ENCODE measurements at places on chromosomes 11 and 22.

DNA sequence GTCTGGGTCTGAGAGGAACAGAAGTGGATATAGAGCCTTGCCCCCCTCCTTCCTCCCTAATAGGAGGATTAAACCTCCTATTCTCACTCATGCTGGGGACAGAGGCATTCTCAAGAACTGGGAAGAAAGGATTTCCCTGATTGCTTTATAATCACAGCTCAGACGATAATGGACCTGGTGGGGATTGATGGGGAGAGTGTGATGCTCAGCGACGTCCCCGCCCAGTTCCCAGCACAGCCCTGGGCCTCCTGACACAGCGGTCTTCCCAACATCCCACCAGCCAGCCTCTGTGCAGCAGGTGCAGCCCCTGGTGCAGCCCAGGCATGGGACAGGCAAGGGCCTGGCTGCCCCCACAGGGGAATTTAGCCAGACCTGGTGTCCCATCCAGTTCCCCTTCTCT lies 28.4 kb downstream of the TRIM29 start:
- no peak for DNase-seq

DNA sequence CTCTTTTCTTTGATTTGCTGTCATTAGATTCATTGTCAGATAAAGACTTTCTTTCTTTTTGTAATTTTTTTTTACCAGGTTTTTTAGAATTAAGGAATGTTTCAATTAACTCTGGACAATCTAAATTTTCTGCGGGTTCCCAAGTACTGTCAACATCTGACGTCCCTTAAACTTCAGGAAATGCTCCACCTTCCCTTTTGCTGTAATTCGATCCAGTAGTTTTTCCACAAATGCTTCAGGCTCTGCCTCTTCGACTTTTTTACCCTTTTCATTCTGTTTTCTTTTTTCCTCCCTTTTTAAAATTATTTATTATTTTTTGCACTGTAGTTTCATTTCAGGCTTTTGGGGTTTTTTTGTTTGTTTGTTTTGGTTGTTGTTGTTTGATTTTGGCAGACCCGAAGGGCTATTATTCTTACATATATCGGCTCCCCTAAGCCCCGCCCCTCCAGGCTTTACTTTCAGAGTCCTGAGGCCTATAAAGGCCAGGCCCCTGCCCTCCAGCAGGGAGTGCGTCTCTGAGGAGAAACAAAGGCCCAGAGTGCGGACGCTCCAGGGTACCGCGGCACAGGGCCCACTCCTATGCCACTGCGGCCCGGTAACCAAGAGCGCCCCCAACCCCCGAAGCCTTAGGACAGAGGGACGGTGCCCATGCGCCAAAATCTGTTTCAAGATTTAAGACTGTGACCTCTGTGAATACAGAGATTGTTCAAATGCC lies 116.4 kb downstream of the TYR start:
- DNase-seq: peak; percentile 32

DNA sequence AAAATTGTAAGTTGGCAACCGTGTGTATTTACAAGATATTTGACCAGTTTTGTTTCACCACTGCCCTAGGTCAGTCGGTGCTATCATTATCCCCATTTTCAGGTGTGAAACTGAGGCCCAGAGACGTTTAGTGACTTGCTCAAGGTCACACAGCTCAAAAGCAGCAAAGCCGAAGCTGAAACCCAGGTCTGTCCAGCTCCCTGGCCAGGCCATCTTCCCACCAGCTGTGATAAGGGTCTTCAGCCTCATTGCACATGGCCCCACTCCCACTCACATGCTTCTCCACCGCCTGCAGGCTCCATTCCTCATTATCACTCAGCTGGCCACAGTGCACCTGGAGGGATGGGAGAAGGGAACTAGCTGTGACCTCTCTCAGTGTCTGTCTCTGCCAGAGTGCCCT lies 83.2 kb downstream of the PDE2A start:
- DNase-seq: no peak

DNA sequence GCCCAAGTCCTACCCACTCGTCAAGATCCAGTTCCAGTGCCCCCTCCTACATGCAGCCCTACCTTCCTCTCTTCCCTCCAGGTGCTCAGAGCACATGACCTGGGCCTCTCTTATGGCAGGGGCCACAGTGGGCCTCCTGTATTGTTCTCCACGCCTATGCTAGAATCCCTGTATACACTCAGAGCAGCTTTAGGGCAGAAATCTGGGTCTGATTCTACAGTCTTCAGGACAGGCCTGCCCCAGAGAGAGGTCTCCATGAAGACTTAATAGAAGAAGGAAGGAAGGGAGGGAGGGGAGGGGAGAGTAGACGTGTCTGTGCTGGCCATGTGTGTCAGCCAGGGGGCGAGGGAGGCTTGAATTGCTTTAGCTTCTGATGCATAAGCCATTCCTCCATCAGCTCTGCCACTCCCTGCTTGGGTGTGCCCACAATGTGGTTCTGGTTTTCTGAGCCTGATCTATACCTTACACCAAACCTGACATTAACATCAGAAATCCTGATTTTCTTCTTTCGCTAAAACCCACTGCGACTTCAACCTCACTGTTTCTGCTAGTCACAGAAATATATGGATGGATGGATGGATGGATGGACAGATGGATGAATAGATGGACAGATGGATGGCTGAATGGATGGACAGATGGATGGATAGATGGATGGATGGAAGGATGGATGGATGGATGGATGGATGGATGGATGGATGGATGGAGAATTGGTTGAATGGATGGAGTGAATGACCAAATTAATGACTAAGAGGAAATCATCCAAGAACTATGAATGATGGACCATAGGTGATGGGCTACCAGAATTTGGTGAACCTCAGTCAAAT lies 56.6 kb upstream of the PRDM11 start:
- DNase-seq: no peak

DNA sequence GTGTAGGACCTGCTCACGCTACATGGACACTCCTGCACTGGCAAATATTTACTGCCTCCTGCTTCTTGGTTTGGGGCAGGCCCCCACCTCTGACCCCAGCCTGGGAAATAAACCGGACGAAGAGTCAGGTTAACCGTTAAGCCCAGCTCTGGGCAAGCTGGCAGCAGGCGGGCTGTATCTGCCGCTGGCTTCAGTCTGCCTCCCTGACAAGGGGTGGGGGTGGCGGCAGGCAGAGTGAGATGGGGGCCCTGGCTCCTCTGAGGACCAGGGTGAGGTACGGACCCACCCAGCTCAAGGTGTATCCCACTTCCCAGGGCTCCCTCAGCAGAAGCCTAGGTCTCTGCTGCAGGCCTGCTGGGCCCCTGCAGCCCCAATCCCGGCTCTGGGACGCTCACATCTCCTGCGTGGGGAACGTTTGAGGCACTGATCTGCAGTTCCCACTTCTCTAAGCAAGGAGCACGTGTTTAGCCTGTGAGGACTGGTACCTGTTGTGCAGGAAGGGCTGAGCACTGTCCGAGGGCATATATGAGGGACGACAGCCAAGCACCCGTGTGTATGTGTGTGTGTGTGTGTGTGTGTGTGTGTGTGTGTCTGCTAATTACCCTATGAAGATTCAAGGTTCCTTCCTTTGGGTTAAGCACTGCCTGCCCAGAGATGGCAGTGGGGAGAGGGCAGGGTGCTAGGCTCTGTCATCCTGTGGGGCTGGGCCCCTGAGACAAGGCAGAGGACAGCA lies 1.1 kb upstream of the LRRC75B start:
- DNase-seq: peak; percentile 59
